NCI-H2081 treated with DMSO at 0.1 percent for 48 hours (cell line): ENCODE measurements at places on chromosomes 4 and X.
A peak's percentile ranks its signal among the peaks of the same experiment; 100 is the strongest.

DNA sequence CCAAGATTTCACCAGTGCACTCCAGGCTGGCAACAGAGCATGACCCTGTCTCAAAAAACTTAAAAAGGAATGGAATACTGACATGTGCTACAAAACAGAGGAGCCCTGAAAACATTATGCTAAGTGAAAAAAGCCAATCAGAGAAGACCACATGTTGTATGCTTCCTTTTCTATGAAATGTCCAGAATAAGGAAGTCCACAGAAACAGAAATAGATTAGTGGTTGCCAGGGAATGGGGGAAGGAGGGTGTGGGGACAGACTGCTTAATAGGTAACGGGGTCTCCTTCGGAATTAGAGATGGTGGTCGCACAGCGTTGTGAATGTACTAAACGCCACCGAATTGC lies 30.1 kb upstream of the KIAA0232 start:
- DNase-seq = no peak

DNA sequence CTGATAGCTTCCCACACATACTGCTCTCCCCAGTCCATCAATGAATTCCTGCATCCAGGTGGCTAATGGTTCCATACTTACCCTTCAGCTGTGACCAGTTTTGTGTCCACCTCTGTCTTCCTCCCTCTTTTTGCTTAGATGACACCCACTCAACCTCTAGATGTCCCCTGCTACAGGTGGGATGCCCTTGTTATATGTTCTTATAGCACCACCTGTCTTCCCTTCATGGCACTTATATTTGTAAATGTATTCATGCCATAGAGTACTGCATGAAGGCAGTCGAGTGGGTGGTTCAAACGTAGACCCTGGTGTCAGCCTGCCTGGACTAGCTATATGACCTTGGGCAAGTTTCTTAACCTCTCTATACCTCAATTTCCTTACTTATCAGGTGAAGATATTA lies 6.5 kb upstream of the USP46 start:
- no peak for DNase-seq

- no peak for DNase-seq
These were observed 4.5 kb downstream of the CD99L2 start for GRCh38 chrX:150893936-150894335.

GRCh38 chr4:24858550-24858949 lies 54.3 kb downstream of the CCDC149 start:
- DNase-seq = no peak

- no peak for DNase-seq
These were observed 93.4 kb downstream of the RS1 start for GRCh38 chrX:18578546-18578945.

GRCh38 chrX:12329476-12329875 lies 191.2 kb downstream of the FRMPD4 start:
- no peak for DNase-seq

DNA sequence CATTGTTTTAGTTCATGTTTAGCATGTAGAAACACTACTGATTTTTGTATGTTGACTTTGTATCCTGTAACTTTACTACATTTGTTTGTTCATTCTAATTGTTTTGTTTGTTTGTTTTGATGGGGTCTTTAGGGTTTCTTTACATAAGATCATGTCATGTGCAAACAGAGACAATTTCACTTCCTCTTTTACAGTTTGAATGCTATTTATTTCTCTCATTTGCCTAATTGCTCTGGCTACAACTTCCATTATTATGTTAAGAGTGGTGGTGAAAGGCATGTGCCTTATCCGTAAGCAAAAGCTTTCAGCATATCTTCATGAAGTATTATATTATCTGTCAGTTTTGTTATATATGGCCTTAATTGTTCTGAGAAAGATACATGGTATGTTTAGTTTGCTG lies 571.1 kb downstream of the PCDH7 start:
- no peak for DNase-seq

DNA sequence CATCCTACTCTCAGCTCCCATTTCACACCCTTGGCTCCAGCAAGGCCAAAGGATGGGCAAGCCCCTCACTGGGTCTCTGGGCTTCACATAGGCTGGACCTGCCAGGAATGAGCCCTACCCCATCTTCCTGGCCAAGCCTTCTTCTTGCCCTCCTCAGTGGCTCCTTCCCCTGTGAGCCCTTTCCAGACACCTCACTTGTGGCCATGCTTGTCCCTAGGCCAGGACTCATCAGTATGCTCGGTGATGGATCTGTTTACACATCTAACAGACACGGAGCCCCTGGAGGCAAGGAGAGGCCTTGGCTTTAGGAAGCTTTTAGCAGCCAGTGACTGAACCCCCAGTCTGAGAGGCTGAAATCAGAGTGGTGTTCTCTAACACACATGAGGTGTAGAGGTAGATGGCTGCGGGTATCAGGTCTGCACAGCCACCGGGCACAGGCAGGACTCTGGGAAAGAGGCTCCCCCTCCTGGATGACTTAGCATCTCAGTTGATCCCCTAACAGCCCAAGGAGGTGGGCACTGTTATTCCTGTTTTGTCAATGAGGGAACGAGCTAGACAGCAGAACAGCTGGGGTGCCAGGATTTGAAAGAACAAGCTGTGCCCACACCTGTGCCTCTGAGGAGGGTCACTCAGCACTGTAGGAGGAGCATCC lies 44.8 kb downstream of the PPP2R2C start:
- no peak for DNase-seq

GRCh38 chr4:95531141-95531540 lies 17.6 kb downstream of the UNC5C start:
- DNase-seq = peak; percentile 14

- DNase-seq = no peak
These were observed 34.9 kb upstream of the CLDN24 start for GRCh38 chr4:183356931-183357675.

DNA sequence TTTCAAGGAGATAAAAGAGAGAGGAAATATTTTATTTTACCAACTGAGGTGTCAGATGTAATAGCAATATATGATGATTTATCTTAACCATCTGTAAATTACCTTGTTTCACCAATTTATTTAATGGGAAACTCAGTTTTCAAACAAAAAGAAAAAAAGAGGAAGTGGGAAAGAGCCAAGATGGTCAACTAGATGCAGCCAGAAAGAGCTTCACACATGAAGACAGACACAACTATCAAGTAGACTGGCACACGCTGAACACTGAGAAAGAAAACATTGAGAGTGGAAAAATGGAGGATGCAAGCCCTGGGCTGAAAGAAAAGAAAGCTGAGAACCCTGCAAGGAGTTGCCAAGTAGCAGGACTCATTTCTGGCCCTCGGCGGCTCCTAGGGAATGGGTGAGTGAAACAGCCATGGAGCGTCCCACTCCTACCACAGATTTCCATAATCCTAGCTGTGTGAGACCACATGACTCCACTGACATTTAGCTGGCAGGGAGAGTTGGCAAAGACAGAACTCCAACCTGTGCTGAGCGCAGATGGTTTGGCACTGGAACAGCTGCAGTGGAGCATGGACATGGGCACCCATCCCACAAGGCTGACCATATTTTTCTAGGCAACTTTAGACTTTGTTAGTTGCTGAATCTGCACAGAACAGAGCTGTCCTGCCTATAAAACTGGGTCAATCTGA lies 409.3 kb downstream of the FAM47B start:
- no peak for DNase-seq

- DNase-seq = no peak
These were observed 14.3 kb downstream of the RRAGB start for GRCh38 chrX:55731826-55732225.

DNA sequence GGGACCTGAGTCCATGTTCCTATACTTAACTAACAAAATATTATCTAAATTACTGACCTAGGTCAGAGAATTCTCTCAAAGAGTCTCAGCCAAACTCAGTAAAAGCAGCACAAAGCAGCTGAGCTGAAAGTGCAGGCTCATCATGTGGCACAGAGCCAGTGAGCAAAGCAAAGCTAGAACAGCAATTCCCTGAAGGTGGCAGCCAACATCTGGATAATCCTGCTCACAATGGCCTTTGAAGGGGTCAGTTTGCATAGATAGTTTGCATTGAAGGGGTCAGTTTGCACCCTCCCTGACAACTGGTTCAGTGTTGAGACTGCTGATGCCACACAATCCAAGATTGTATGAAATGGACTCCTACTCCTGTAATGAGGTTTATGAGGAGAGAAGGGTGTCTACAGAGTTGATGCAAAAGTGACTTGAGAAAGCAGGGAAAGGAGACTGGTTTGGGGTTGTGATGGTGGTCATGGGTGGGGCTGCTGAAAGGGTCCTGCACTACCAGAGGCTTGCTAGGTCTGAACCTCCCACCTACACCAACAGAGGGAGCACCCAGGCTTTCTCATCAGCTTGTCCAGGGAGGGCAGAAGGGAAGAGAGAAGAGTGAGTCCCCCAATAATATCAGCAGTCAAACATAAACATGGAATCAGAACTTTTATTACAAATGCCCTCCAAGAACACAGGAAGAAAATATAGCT lies 39.7 kb downstream of the TRIM61 start:
- no peak for DNase-seq

DNA sequence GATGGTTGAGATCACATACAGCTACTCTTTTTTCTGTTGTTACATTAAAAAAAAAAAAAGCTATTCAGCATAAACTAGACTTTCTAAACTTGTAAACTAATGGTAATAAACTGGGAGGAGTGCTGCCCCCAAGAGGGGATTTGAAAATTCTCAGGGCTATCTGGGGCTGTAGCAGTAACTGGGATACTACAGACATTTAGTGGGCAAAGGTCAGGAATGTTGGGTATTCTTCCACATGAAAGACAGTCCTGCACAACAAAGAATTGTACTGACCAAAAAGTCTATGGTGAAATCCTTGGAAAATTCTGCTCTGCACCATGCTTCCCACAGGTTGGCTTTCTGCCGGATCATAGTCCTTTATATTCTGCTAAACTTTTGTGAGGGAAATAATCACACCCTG lies 232.6 kb upstream of the BOD1L1 start:
- no peak for DNase-seq

GRCh38 chr4:100269446-100269845 lies 79.2 kb upstream of the DDIT4L start:
- no peak for DNase-seq

DNA sequence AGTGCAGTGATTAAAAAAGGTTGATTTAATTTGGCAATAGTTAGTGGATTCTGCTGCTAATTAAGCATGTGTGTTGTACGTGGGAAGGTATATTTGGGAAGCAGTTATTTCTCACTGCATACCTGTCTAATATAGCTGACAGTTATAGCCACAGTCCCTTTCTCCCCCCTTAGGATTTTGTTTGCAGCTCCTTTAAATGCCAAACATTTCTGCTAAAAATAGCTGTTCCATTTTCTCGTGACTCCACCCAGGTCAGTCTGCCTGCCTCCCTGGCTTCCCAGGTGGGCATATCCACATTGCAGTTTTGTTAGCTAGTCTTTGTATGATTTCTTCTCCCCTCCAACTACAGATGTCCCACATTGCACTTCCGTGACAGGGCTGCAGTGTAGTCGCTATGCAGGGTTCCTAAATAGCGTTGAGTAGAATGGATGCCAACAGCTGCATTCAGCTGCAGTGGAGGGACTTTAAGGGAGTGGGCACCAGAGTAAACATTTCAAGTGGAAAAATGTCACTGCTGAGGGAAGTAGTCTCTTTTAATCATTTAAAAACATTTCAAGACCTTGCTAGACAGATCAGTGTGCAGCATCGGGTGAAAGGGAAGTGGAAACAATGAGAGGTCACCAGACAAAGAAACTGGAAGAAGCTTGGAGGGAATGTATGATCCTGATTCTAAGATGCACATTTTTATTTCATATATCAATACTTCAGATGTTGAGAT lies 326.3 kb downstream of the RAPGEF2 start:
- no peak for DNase-seq

DNA sequence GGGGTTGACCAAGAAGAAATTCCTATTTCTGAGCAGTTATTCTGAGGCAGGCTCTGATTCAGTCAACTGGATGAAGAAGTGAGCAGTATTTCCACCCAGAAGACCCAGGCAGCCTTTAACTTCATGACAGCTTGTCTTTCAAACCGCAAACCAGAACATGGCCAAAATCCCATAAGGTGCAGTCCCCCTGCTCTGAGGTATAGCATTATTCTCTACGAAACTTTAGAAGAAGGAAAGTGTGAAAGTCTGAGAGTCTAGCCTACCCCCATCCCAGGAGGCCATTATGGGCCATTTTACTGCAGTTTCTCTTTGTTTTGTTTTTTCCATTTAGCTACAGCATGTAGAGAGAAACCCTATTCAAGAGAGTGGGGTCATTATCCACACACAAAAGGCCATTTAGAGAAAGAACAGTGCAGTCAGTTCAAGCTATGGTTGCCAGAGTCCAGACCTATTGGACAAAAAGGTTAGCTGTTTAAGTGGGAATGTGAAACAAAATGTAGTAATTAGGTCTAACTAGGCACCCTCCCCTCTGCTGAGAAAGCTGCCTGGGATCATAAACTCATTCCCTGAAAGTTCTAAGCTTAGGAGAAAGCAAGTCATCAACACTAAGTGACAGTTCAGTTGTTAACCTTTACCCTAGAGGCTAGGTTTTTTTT lies 52.1 kb upstream of the RASGEF1B start:
- no peak for DNase-seq
